ENCODE measurements at places on chromosomes 16 and 17.
A peak's percentile ranks its signal among the peaks of the same experiment; 100 is the strongest.

- no peak for DNase-seq
These were observed 6.4 kb upstream of the SRCAP start for GRCh38 chr16:30692396-30693064.

DNA sequence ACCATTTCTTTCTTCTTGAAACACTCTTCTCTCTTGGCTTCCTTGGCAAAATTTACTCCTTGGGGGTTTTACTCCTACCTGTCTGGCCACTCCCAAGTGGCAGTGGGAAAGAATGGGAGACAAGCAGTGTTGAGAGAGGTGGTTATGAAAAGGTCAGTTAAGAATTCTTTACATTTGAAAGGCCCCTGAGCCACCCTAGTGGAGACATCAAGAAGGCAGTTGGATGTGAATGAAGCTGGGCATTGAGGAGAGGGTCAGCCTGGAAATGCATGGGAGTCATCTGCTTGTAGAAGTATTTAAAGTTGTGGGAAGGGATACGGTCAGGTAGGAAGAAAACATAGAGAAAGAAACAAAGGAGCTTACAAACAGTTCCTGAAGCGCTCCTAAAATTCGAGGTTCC lies 42.3 kb upstream of the CCNF start:
- DNase-seq: no peak

DNA sequence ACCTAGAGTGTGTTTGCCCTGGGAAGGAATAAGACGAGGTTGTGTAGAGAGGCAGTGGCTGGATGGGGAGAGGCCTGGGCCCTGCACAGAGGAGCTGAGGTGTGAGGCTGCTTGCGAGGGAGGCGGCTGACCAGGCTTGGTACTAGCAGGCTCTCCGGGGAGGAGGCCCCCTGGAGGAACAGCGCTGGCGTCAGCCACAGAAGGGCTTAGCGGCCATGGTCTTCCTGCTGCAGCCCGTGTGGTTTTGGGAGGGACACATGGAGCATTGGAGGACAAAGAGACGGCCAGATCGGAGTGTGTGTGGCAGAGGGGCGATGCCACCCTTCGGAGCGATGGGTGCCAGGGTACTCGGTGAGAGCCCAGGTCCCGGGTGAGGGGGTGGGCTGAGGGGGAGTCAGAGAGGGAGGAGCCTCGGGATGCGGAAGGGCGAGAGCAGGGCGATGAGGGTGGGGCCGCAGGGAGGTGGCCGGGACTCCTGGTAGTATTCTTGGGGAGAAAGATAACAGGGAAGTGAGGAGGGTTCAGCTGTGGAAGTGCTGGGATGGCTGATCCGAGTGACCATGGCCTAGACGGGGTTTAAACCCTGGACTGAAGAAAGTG lies 8.3 kb downstream of the BANP start:
- DNase-seq: no peak

GRCh38 chr17:4617090-4617489 lies 24.4 kb downstream of the ALOX15 start:
- DNase-seq: peak; percentile 24

- peak; percentile 93 for DNase-seq
These were observed 22.6 kb downstream of the NDE1 start for GRCh38 chr16:15672514-15673167.

GRCh38 chr16:88345031-88345720 lies 37.6 kb upstream of the ZNF469 start:
- no peak for DNase-seq

DNA sequence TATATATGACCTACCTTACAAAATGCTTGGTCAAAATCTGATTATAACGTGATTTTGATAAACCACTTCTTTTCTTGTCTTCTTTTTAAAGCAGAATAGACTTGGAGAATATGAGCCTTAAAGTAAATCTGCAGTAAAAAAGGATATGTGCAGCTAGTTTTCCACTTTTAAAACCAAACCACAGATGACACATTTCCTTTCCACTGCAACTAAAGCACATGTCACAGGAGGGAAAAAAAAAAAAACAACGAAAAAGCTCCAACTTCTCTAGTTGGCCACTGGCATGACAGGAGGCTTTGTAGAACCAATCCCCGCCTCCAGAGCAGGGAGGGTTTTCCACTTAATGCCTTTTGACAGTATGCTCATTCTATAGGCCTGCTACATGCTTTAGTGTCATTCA lies at the start of gene EVI2A:
TSS of gene EVI2A (minus strand) at position 142 of the 400 bp plus-strand sequence. CDS start 2,609 bp downstream, outside the sequence.
- DNase-seq: no peak

GRCh38 chr16:56357765-56358322 lies 67.5 kb downstream of the AMFR start:
- peak; percentile 52 for DNase-seq

DNA sequence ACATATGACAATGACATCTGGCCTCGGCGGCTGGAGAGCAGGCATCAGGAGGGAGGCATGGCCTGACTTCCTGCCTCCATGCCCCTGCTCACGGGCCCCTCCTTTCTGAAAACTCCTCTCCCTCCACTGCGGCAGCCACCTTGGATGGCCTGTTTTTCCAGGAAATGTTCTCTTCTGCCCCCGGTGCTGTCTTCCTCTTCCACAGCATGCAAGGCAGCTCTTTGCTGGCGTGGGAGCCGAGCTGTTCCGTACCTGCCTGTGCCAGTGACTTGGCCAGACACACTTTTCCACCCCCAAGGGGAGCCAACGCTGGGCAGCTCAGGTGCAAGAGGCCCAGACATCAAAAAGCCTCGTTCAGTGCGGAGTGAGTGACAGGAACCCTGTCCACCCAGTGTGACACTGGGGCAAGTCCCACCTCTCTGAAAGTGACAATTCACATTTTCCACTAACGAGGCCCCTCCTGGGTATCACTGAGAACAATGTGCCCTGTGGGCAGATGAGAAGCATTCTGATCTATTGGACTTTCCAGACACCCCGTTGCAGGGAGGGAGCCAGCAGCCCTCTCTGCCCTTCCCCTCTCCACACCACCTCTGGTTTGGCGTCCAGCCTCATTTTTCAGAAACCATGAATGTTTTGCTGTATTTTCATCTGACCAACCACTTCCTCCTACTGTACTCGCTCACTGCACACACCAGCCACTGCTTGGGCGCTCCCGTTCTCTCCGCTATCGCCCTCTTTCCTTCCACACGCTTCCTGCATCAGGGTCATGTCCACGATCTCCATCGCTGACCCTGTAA lies 31.2 kb downstream of the NSMCE1 start:
- peak; percentile 46 for DNase-seq

- peak; percentile 96 for DNase-seq
These were observed 2.4 kb downstream of the NAGS start for GRCh38 chr17:44006598-44007345.

DNA sequence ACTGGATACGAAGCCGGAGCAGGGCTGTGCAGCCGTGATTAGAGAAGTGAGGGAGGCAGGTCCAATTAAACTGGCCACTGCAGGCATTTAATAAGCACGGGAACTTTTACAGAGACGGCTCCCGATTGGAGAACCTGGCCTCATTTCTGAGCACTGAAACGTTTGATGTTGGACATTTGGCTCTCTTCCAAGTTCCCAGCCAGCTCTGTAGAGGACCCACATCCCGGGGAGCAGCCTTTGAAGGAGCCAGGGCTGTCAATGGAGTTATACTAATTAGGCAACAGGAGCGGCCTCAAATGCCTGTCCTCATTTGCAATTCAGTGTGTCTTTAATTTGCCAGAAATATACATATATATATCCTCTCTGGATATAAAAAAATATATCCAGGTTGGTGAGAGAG lies 499.4 kb upstream of the C16orf82 start:
- no peak for DNase-seq

GRCh38 chr17:79919164-79919585 lies 79.9 kb upstream of the CBX4 start:
- DNase-seq: peak; percentile 99

- DNase-seq: peak; percentile 48
These were observed 89.1 kb downstream of the ELAC2 start for GRCh38 chr17:12928736-12929135.

- DNase-seq: no peak
These were observed 6.8 kb downstream of the ZNF263 start for GRCh38 chr16:3289998-3290673.

DNA sequence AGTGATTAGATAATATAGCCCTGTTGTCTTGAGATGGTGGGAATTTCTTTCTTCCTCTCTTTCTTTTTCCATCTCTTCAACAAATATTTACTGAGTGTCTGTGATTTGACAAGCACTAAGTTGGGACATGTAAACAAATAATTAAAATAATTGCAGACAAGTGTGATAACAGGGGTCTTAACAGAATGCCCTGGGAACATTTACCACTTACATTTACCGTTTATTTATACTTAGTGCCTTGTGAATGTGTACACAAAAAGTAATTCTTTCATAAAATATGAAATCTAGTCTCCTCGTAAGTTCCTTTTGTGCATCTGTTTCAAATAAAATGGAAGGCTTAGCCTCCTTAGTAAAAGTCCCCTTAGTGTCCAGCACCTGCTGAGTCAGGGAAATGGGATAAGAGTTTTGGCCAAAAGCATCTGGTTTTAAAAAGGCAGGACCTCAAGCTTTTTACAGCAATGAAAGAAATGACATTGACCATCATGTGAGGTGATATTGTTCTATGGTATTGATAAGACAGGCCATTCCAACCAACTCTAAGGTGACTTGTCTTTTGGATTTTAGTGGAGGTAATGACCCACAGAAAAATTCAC lies 188.2 kb downstream of the HS3ST3B1 start:
- DNase-seq: no peak

DNA sequence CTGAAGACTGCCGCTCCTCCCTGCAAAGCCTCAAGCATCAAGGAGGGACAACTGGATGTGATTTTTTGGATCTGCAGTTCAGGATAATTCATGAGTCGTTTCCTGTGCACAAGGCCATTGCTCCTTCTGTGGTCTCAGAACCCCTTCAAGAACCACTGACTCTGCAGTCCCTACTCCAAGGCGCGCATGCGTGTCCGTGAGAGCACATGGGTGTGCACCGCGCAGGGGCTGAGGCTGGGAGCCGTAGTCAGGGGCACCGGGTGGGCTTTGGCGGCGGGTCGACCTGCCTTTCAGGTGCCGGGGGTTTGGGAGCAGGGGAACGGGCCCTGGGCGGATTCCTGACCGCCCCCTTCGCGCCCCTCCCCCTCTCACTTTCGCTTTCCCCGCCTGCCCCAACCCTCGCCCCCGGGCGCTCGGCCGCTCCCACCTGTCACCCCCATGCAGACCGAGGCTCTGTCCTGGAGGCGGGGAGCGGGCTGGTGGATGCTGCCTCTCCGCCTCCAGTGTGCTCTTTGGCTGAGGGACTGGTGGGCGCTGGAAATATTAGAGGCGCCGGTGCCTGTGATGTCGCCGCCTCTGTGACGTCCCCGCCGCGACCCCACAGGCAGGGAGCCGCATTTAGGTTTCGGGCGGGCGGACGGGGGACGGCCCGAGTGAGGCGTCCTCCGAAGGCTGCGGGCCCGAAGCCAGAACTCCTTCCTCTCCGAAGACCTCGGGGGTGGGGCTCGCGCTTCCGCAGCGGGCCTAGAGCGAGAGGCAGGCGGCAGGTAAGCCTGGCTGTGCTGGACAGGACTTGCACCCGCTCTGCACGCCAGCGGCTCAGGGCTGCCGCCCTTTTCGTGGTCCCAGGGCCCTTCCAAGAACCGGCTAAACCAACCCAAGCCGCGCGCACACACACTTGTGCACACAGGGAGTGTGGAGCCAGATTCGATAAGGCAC lies at the start of gene SPATA32:
TSS of gene SPATA32 (minus strand) at position 518 of the 939 bp plus-strand sequence. CDS start at position 440, 78 bp downstream.
- DNase-seq: peak; percentile 66

GRCh38 chr17:81401723-81402529 lies 6.7 kb downstream of the BAHCC1 start:
- no peak for DNase-seq

GRCh38 chr17:36059406-36059805 lies 4.7 kb upstream of the CCL18 start:
- DNase-seq: no peak

- no peak for DNase-seq
These were observed 1.1 kb downstream of the SPECC1 start for GRCh38 chr17:20010099-20010863.

- no peak for DNase-seq
These were observed 382.0 kb upstream of the DYNLRB2 start for GRCh38 chr16:80158766-80159165.

GRCh38 chr17:76519048-76519966 lies 18.1 kb upstream of the RHBDF2 start:
- DNase-seq: no peak

GRCh38 chr16:86858501-86858900 lies 280.2 kb downstream of the FOXL1 start:
- DNase-seq: no peak

DNA sequence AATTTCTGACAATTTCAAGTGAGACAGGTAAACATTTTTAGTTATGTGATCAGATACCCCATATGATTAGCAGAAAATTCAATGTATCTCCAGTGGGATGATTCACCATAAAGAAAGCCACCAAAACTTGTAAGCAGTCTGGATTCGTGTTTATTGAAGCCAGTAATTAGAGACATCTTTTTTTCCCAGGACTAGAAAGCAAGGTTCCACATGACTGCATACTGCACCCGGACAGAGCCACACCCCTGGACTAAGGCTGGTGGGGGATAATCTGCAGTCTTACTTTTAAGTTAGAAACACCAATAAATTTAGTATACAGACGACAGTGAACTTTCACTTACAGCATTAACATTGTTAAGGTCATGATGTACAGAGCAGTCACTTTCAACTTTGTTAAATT lies 24.2 kb upstream of the CMTM4 start:
- DNase-seq: no peak

DNA sequence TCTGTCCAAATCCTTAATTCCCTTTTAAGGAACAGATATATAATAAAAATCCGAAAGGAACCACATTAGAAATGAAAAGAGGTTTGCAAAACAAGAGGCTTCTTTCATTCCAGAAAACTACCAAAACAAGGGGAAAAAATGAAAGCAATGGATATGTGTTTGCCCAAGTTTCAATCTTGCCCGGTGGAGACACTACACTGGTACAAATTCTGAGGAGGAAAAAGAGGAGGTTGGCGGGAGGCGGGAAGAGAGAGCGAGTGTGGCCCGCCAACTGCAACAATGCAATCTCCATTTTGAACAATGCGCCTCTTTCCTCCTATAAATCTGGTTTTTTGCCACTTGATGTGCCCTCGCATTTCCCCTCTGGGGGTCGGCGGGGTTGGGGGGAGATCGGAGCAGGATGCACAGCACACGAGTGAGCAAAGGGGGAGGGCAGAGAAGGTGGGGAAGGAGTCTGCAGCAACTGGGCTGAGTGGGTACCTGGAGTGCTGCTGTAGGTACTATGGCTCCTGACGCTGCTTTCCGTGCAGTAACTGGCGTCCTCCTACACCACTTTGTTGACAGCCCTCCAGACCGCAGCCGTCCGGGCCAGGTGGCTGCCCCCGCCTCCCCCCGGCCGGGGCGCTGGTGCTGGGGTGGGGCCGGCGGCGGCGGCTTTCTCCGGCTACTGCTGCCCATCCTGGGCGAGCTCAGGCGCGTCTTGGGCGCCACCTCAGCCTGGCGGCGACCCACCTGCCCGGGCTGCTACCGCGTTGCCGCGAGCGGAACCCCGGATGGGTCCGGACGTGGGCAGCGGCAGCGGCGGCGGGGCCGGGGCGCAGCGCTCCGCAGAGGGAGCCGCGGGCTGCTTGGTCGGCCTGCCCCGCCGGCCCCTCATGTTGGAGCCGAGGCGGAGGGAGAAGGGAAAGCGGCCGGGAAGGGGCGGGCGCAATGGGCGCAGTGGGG lies 93.8 kb upstream of the PLEKHM1 start:
- DNase-seq: peak; percentile 52

GRCh38 chr16:3364774-3365427 lies 9.2 kb downstream of the OR2C1 start:
- DNase-seq: peak; percentile 87
